ENCODE measurements at places on chromosomes 4 and X.

DNA sequence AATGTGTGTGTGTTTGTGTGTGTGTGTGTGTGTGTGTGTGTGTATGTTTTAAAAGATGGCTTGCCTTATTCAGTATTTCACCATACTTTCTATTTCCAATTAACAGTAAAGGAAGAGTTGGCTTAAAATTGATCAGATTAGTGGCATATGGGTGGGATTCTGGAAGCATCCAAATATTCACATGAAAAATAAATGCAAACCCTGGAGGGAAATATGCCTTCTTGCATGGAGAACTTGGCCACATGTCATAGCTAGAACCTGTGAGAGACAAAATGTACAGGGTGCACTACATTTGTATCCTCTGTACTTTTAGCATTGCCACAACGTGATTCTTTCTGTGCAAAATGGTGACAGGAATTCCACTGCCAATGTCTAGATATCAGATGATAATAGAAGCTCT lies 589.6 kb downstream of the ZNF674 start:
- DNase-seq: no peak

DNA sequence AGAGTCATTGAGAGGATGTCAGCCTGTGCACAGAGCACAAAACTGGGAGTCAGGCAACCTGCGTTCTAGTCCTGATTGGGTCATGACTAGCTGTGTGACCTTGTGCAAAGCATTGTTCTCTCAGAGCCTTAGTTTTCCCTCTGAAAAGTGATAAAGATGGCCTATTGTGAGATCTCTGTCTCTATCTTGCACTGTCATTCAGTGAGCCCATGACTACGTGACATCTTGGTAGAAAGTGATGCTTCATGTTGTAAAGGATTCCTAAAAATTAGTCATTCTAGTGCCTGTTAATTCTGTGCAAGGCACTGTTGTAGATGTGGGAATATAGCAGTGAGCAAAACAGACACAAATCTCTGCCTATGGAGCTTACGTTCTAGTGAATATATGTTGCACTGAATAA lies 2.5 kb downstream of the PGRMC1 start:
- no peak for DNase-seq

GRCh38 chr4:139740531-139741041 lies 75.0 kb downstream of the MGST2 start:
- DNase-seq: peak; percentile 85

DNA sequence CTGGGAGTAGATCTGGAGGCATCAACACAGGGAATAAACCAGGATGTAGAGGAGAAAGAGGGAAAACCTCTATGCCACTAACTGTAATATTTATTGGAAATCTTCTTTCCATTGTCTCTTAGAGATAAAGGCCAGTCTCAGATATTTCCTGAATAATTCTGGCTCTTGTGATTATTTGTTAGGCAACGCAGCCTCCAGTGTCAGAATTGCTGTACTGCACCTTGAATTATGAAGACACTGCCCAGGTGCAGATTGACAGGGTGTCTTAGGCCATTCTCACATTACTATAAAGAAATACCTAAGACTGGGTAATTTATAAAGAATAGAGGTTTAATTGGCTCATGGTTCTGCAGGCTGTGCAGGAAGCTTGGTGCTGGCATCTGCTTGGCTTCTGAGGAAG lies 100.7 kb upstream of the ZDHHC15 start:
- no peak for DNase-seq

GRCh38 chrX:123475068-123475724 lies 257.7 kb downstream of the THOC2 start:
- DNase-seq: no peak

DNA sequence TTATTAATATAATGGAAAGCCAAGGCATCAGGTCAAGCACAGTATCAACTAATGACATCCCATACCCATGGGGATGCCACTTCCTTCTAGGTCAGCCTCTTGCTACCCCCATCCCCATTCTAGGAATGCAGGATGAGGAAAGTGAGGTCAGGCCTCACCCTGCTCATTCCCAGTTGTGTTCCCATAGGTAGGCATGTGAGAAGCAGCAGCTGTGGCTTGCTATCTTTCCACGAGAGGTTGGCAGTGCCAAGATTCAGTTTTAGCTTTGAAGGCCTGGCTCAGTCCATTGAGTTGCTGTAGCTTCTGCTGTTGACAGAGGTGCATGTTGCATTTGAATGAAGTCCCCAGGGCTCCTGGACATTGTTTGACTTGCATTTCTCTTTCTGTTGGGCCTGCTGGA lies 15.5 kb downstream of the LONRF3 start:
- DNase-seq: no peak

DNA sequence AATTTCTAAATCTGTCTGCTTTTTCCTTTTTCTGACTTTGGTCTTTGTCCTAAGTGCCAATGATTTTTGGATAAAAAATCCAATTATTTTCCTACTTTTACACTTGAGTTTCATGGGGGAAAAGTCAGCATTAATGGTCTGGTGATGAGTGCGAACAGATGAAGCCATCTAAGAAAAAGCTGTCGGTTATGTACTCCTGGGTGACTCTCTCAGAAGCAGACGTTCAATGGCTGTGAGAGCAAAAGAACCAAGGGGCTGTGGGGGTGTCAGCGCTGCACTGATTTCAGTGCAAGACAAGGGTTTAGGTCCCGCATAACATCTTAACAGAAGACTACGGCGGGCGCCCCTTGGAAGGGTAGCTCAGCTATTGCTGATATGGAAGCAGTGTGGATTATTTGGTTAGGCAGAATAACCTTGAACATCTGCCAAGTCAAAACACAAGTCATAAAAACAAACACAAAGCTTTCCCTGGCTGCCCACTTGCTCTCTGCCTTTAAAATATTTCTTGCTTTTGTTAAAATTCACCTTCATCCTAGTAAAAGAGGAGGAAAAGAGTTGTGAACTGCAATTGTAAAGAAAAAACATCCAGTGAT lies 240.5 kb downstream of the MAML3 start:
- no peak for DNase-seq

DNA sequence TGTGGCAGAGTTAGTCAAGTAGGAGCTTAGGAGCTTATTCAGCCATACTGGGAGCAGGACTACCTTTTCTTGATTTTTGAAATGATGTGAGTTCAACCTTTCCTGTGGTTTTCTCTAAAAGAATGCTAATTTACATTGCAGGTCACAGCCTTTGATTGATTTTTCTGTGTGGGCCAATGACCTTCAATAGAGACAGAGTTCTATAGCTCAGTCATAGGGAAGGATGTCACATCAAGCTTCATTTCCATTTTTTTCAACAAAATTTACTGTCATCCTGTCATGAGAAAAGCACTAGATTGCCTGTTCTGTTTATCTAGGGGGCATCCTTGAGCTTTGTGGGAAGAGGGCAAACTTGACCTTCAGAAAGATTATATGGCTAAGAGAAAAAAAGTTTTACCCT lies 448.7 kb downstream of the MID1IP1 start:
- no peak for DNase-seq

- no peak for DNase-seq
Measured at GRCh38 chr4:154586296-154587033, 4.1 kb downstream of the FGA start.

DNA sequence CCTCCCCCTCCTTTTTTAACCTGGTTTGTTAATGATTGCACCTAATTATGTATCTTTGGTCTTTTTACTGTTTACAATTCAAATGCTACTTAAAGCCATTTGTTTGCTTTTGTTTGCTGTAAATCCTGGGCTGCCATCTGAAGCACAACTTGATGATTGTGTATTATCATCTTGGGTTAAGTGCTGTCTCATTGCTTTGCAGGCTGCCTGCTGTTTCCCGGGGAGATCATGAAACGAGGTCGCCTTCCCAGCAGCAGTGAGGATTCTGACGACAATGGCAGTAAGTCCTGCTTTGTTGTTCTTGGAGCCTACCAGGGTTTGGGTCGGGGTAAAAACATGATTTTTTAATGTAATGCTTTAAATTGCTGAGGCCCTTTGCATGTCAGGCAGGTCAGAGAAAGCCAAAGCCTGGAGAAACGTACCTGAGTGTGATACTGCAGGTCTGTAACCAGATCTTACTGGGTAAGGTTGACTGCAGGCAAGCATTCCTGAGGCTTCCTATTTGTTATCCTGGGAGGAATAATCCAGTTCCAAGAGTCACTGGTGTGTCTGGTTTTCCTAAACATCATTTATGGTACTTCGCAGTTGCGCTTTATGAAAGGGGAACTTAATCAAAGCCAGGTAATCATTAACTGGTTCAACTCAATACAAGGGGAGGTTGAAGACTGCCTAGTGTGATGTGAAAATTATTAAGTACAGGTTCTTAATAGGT lies 22.2 kb downstream of the JADE1 start:
- no peak for DNase-seq

Data from hindlimb muscle (tissue), 1 donor.